Skin of body (tissue), 3 donors: ENCODE measurements at places on chromosomes 1 and 21. TPM values are rescaled to one million over a fixed set of nuclear protein-coding genes. Genes with fewer than 3 reads are reported as not detected.

KCNA2 gene
- total RNA-seq = 0.79 TPM

DNA sequence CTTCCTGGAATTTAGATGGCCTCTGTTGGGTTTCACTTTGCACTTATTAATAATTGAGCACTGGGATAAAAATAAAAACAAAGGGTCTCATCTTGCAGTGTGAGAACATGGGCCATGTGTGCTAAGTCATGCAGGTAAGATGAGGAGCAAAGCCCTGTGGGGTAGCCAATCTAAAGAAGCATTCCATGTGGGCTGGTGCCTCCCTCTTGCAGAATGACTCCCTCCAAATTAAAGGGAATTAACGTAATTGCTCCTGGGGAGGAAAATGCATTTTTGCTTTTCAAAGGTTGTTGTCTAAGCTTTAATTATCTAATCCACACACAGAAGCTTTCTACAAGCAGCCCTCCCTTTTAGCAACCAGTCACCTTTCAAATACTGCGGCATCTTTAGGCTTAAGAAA is 69.8 kb downstream of the CDC14A start:
- no peak for DNase-seq

- DNase-seq = no peak
Observed at GRCh38 chr1:6535214-6535613, 19.1 kb downstream of the NOL9 start.

- DNase-seq = no peak
Observed at GRCh38 chr1:92459871-92460320, 26.8 kb downstream of the GFI1 start.
